ENCODE measurements at places on chromosomes 3 and 15.

DNA sequence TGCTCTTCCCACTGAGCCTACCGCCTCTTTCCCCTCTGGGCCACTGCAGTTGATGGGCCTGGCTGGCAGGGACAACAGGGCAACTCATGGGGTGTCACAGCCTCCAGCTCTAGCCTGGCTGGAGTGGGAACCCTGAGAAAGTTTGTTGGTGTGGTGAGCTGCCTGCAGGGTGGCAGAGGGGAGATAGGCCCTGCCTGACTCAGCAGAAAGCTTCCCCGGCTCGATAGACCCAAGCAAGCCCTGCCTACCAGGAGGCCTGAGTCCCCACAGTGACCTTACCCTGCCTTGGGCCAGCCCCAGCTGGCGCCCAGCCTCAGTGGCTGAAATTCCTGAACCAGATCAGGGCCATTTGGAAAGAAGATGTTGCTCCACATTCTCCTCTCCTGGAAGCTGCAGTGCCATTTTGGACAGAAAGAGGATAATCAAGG, 29.4 kb downstream of the ABTB1 start:
- DNase-seq, result no peak

GRCh38 chr3:190811775-190812480, 50.6 kb downstream of the GMNC start:
- DNase-seq, result no peak

- no peak for DNase-seq
Measured at GRCh38 chr3:22982981-22983587, 220.0 kb upstream of the UBE2E2 start.

DNA sequence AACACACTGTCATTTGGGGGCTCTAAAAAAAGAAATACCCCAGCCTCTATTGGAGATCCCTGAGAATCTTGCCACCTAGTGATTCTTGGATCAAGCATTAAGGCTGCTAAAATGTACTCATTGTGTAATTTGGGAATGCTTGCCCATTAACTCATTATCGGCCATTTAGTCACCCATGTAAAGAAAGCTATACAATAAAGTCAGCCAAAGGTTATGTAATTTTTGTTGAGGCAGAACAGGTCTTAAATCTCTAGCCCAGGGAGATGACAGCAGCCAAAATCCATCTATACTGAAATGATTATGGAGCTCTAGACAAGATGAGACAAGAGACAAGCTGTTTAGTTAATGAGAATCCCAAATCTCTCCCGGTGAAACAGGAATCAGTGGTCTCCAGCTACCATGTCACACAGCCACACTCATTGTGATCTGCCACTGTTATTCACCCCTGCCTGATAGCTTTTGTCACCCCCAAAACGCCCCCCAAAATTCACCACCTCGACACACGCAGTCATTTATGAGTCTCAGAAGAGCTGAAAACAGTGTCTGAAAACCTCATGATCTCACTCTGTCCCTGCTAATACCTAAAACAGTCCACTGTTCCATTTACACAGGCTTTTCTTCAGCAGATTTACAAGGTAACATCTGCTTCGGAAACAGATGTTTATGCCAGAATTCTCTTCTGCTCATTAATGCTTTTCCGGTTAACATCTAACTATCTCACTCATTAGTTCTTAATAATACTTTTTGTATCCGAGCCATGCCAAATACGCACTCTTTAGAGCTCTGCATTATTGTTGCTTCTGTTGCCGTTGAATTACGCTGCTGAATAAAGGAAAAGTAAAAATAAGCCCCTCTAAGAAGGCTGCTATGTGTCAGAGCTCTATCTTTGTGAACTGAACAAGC, 138.5 kb downstream of the RORA start:
- DNase-seq, result no peak

- peak; percentile 72 for DNase-seq
Measured at GRCh38 chr3:102114264-102114979, 265.1 kb downstream of the NFKBIZ start.

DNA sequence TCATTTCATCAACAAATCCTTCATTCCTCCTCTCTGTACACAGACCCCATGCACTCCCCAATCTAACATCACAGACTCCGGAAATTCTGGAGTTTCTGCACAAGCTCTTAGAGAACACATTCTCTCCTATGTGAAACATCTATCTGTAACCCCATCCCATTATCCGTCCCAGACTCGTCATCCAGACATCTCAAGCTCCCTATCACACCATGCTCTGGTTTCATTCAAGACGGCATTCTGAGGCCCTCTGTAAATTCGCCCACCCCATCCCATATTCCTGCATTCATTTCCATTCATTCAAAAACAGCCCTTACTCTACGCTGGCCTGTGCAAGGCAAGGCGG, 575 bp downstream of the LEO1 start:
- DNase-seq, result no peak

DNA sequence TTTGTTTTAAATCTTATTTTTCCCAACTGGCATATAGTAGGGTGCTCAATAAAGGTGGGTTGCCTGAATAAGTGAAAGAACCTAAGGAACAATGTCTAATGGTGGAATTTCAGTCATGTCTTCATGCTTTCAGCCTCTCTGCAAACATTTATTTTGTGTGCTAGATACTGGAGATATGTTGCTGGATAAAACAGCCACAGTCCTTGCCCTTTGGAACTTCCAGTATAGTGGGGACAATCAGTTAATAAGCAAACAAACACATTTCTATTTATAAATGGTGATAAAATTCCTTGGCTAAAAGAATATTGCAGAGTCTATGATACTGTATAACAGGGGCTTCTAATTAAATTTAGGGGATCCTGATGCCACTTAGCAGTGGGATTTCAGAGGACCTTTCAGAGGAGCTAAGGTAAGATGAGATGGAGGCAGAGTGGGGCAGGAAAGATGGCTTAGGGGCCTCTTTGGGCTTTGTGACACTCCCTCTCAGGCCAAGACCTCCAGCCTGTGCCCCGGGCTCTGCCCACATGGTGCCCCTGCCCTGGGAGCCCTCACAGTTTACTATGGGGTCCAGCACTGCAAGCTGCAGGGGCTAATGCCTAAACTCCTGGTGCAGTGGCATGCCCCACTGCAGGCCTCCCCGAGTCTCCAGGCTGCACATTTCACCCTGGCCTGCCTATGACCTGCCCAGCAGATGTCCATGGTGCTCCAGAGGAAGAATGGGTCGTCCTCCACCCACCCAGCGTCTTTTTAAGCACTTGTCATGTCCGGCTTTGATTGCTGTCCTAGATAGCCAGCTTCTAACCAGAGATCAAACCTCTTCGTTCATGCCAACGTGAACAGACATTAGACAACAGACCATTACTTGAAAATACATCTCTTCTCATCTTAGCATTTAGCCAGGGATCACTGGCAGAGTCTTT, 61.6 kb upstream of the PRR23C start:
- no peak for DNase-seq

DNA sequence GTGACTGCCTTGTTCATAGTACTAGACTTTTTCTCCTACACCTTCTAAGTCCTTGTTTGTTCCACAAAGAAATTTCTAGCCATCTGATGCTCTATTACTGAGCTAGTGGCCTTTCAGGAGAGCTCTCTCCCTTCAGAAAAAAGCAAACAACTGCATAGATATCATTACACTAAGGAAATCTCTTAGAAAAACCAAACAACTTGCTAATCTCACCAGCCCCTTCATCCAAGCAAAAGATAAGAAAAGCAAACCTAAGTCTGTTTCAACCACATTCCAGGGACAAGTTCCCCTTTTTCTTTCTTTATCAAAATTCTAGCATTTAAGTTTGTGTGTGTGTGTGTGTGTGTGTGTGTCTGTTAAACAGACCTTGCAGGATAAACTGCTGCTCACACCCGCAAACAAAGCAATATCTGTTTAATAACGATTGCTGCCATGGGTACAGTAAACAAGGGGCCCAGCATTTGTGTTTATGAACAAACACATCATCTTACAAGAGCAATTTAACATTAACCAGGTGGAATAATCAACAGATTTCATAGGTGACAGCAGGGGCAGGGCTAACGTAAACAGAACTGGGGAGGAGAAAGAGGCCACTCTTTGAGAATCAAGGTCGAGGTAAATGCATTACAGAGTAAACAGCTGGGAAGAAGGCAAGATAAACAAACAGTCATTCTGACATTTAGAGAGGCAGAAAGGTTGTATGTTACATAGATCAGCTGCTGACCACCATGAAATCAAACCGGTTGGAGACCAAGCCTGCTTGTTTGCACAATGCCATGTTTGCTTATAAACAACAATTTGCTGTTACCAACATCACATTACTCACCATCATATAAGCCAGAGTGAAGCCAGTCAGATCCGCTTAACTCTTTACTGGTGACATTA, 375.1 kb downstream of the FOXP1 start:
- no peak for DNase-seq

- DNase-seq, result no peak
Measured at GRCh38 chr3:62873451-62873760, 1.8 kb downstream of the CADPS start.

- DNase-seq, result no peak
Measured at GRCh38 chr3:86244905-86245304, 746.0 kb downstream of the VGLL3 start.

DNA sequence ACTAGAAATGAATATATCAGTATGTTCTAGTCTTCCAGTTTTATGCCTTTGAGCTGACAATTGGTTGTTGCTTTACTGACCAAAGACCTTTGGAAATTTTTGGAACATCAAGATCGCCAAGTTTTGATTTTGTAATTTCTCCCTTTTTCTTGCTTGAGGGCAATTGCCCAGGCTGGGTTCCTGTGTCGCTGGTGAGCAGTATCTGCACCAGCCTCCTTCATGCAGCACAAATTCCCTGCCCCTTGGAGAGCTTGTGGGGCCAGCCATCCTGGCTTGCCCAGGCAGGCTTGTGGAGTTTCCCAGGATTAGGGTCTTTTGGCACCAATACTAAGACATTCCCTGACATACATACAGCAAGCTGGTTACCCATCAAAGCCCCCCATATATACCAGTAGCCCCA, 37.9 kb upstream of the HACD2 start:
- no peak for DNase-seq

DNA sequence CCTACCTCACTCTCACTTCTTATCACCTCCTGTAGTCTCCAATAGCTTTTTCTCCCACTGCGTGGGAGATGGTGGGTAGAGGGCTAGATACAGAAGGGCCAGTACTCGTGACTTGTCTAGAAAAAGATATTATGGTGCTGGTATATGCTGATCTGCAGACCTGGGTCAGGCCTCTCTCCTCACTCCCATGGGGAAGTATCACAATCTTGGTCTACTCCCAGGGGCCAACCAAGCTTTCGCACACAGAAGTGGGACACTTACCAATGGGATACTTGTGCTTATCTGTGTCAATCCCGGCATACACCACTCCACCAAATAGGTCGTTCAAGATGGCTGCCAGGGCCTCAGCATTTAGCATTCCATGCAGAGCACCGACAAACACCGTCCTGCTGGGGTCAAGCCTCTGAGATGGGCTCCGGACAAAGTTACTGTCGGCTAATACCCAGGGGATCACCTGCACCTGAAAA, 9.0 kb upstream of the RPS17 start:
- no peak for DNase-seq

DNA sequence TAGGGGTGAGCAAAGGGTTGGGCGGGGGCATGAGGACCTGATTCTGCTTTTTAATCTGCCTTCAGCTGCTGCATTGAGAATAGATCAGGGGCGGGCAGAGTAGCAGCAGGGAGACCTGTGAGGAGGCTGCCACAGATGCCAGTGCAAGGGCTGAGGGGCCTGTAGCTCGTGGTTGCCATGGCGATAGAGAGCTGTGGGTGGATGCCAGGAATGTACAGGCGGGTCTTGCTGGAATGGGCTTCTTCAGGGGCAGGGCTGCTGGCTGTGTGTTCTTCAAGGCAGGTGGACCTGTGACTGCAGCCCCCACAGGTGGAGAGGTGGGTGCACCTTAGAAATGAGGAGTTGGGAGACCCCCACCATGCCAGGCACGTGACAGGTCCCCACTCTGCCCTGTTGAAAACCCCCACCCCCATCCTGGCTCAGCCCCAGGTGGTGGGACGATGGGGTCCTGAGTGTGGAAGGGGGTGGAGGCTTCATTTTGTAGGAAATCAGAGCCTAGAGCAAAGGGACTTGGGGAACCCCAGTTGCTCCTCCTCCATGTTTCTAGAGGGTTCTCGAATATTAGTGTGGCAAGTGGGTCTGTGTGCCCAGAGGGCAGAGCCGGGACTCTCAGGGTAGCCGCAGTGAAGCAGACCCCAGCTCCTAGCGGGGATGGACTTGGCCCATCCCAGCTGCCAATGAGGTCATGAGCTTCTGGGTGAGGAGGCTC, 38.3 kb downstream of the SLC6A6 start:
- DNase-seq, result no peak

GRCh38 chr3:129310111-129311011, 31.7 kb downstream of the HMCES start:
- no peak for DNase-seq

- DNase-seq, result no peak
Measured at GRCh38 chr15:76168237-76168984, 108.6 kb downstream of the TMEM266 start.

- DNase-seq, result no peak
Measured at GRCh38 chr15:101358895-101359294, 63.8 kb upstream of the SNRPA1 start.

GRCh38 chr15:101043911-101044624, 124.9 kb downstream of the LRRK1 start:
- DNase-seq, result no peak

DNA sequence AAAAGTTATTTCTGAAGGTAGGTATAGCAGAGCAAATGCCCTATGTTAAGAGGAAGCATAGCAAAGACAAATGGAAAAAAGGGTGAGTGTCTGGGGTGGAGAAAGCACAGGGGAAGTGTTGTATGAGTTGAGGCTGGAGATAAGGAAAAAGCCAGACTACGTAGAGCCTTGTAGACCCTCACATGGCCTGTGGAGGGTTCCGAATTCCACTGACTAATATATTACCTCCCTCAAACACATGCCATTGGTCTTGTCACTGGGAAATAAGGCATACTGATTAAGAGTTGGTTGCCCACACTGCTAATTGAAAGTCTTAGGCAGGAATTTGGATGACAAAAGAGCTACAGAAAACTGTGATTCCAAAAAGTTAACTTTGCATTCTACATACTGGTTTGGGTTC, 65.2 kb downstream of the TRAT1 start:
- DNase-seq, result no peak

DNA sequence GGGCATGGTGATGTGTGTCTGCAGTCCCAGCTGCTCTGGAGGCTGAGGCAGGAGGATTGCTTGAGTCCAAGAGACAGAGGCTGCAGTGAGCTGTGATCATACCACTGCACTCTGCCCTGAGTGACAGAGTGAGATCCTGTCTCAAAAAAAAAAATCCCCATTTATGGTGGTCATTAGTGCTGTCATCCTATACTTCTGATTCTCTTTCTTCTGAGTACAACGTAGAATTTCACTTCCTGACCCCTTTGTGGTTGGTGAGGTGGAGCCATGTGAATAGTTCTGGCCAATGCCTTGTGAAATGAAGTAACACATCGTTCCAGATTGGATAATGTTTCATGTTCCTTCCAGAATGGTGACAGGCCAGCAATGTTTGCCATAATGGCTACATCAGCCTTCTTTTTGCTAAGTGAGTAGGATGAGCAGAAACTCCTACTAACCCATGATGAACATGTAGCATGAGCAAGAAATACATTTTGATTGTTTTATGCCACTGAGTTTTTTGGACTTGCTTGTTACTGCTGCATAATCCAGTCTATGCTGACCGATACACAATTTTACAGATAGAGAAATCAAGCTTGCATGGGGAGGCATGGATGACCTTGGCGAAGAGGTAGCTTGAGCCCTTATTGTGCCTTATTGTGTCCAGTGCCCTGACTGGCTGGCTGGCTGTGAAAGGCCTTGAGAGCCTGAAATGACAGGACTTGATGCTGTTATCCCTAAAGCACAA, 30.9 kb upstream of the TLE3 start:
- no peak for DNase-seq

GRCh38 chr3:8869613-8870012, 93.7 kb downstream of the RAD18 start:
- no peak for DNase-seq

All from CD4-positive, alpha-beta T cell treated with Interleukin-21 for 1 hour (primary cell).